ENCODE measurements at places on chromosomes 3 and 15. TPM values are rescaled to one million over a fixed set of nuclear protein-coding genes. Genes with fewer than 3 reads are reported as not detected.

DNA sequence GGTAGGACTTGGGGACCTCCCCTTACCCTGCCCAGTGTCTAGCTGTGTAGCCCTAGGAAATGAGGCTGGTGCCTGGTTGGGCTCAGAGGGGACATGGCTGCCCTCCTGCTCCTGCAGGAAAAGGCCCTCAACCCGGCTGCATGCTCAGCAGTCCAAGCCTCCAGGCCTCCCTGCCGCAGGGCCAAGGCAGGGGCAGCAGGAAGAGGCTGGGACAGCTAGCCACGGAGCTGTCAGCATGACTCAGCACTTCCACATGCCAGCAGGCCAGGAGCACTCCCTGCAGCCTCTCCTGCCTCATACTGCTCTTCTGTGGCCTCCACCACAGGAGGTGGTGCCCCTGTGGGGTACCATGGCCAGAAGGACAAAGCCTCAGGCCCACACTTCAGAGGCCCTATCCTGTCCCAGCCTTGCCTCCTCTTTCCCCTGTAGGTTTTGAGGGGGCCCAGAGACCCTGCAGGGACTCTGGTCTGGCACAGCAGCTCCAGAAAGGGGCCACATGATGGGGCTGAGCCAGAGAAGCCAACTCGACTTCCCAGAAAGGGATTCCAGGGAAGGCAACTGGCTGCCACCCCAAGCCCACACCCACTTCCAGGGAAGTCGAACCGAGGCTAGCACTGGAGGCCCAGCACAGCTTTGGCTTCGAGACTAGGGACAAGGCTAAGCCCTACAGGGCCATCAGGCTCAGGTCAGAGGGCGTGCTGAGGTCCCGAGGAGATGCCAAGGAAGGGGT, 19.5 kb downstream of the TKT start:
- H3K27ac ChIP-seq: peak overlapping the region; percentile 87
- peaks cover 37% of the 10 kb centered on the region for H3K4me1 ChIP-seq
- H3K36me3 ChIP-seq: peaks cover 90% of the 10 kb centered on the region
- peak; percentile 98 for DNase-seq
- H3K27me3 ChIP-seq: no peaks in the 10 kb centered on the region
- H3K4me3 ChIP-seq: no peak overlapping the region

- H3K4me1 ChIP-seq: no peaks in the 10 kb centered on the region
- H3K27ac ChIP-seq: no peak overlapping the region
- H3K27me3 ChIP-seq: no peaks in the 10 kb centered on the region
- no peak overlapping the region for H3K4me3 ChIP-seq
- no peak for DNase-seq
Observed at GRCh38 chr15:93359425-93360131, 270.6 kb upstream of the RGMA start.

DNA sequence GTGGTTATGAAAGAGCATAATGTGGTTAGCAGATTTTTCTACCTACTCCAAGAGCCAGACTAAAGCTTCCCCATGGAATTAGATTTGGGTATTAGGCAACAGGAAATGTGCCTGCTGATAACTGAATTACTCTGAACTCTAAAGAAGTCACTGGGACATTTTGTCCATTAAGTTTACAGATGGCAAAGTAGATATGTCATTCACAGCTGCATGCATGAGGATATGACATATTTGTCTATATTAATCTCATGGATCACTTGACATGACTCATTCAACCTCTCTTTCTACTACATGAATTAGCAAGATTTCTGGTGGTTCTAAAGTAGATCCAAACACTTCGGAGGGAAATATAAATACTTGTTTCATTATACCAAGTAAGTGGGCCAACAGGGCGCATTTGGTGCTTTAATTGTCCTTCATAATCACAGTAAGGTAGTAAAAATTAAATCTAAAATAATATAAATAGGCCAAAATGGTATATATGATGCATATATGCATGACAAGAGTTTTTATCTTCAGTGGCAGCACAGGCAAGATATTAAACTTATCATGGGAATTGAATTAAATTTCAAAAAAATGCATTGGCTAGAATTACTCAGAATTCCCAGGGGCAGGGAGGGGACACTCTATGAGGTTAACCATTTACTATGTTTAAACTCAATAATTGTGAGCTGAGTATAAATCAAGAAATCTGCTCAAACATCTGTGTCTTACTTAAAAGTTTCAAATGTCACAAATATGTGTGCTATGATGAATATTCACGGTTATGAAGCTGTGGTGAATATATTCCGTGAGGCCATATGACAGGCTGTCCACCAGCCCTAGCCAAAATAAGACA, 365.3 kb upstream of the KCNMB2 start:
- DNase-seq: no peak
- H3K27me3 ChIP-seq: no peaks in the 10 kb centered on the region
- H3K4me3 ChIP-seq: no peak overlapping the region
- peaks cover 11% of the 10 kb centered on the region for H3K4me1 ChIP-seq

- peaks cover 11% of the 10 kb centered on the region for H3K27me3 ChIP-seq
- peak overlapping the region; percentile 55 for H3K4me3 ChIP-seq
- peak; percentile 92 for DNase-seq
Observed at GRCh38 chr3:141094790-141095545, 43.8 kb downstream of the SPSB4 start.

GRCh38 chr15:68991723-68992122, 22.8 kb upstream of the NOX5 start:
- no peak overlapping the region for H3K4me3 ChIP-seq
- no peaks in the 10 kb centered on the region for H3K36me3 ChIP-seq
- H3K27ac ChIP-seq: no peak overlapping the region
- no peak for DNase-seq
- no peaks in the 10 kb centered on the region for H3K27me3 ChIP-seq
- H3K4me1 ChIP-seq: peaks cover 21% of the 10 kb centered on the region

GRCh38 chr3:67481126-67481525, 173.3 kb downstream of the SUCLG2 start:
- no peak overlapping the region for H3K27ac ChIP-seq
- no peak overlapping the region for H3K4me3 ChIP-seq
- no peaks in the 10 kb centered on the region for H3K27me3 ChIP-seq
- DNase-seq: no peak
- no peaks in the 10 kb centered on the region for H3K4me1 ChIP-seq

GRCh38 chr3:49035281-49035680, 6.1 kb upstream of the IMPDH2 start:
- no peaks in the 10 kb centered on the region for H3K27me3 ChIP-seq
- DNase-seq: no peak
- H3K36me3 ChIP-seq: peaks cover 71% of the 10 kb centered on the region
- H3K4me1 ChIP-seq: peaks cover 9% of the 10 kb centered on the region

- H3K27ac ChIP-seq: no peak overlapping the region
- H3K36me3 ChIP-seq: no peaks in the 10 kb centered on the region
- peaks cover 7% of the 10 kb centered on the region for H3K4me1 ChIP-seq
- H3K4me3 ChIP-seq: no peak overlapping the region
- H3K27me3 ChIP-seq: peaks cover 6% of the 10 kb centered on the region
- DNase-seq: peak; percentile 62
Observed at GRCh38 chr3:46661776-46662766, 31.4 kb downstream of the ALS2CL start.

- no peaks in the 10 kb centered on the region for H3K4me1 ChIP-seq
- H3K4me3 ChIP-seq: no peak overlapping the region
- peaks cover 14% of the 10 kb centered on the region for H3K27me3 ChIP-seq
- no peaks in the 10 kb centered on the region for H3K36me3 ChIP-seq
- DNase-seq: peak; percentile 18
- no peak overlapping the region for H3K27ac ChIP-seq
Observed at GRCh38 chr3:68963891-68964290, 31.5 kb upstream of the TAFA4 start.

DNA sequence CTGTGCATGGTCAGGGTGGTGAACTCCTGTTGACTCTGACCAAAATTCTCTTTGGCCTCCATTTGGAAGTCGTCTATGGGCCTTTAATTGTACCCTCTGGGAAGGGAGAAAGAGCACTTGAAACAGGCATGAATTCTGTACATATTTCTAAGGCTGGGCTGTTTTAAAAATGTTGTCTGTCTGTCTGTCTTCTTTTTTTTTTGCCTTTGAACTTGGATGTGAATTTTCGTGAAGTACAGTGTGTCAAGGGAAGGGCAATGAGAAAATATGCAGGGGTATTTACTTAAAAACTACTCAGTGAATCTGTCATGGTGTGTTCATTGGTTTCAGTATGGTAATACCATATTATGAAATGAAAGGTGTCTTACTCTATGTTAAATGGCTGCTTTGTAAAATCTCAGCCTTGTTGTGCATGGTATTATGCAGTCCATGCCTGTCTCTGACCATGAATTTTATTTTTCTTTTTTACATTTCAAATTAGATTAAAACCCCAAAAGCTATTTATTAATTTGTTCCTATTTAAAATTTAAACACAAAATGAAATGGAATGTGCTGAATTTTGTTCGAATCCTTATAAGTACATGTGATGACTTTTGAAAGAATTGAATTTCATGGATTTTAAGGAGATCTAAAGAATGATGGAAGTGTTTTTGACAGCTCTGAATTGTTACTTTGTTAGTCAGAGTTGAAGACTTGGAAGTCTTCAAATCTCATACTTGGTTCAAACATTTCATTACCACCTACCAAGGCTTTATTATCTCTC, 51.1 kb downstream of the RARB start:
- H3K27me3 ChIP-seq: no peaks in the 10 kb centered on the region
- no peak for DNase-seq
- no peak overlapping the region for H3K4me3 ChIP-seq
- no peak overlapping the region for H3K27ac ChIP-seq
- H3K36me3 ChIP-seq: no peaks in the 10 kb centered on the region

Gene BSN
- total RNA-seq: under 0.01 TPM

Gene CYP1A2
- not detected for total RNA-seq

Gene TM2D3
- 31.8 TPM for total RNA-seq

Gene DPPA2
- not detected for total RNA-seq

Gene KAT2B
- total RNA-seq: 15.9 TPM

Gene CNTN4
- not detected for total RNA-seq

Gene STRIT1
- total RNA-seq: not detected

Gene FHIT
- 3.3 TPM for total RNA-seq

Gene FGD5
- under 0.01 TPM for total RNA-seq

All from osteoblast (primary cell).